Activated T-helper 1 cell treated with anti-CD3 and anti-CD28 coated beads, Interleukin-2, amount 50 U/mL, for 16 hours (primary cell): ENCODE measurements at places on chromosomes 3 and 15.

GRCh38 chr15:74173380-74174218 lies at the start of gene ISLR:
TSS of gene ISLR (plus strand) at chr15:74173710. CDS start at chr15:74174859, 1,149 bp downstream.
- DNase-seq = no peak

DNA sequence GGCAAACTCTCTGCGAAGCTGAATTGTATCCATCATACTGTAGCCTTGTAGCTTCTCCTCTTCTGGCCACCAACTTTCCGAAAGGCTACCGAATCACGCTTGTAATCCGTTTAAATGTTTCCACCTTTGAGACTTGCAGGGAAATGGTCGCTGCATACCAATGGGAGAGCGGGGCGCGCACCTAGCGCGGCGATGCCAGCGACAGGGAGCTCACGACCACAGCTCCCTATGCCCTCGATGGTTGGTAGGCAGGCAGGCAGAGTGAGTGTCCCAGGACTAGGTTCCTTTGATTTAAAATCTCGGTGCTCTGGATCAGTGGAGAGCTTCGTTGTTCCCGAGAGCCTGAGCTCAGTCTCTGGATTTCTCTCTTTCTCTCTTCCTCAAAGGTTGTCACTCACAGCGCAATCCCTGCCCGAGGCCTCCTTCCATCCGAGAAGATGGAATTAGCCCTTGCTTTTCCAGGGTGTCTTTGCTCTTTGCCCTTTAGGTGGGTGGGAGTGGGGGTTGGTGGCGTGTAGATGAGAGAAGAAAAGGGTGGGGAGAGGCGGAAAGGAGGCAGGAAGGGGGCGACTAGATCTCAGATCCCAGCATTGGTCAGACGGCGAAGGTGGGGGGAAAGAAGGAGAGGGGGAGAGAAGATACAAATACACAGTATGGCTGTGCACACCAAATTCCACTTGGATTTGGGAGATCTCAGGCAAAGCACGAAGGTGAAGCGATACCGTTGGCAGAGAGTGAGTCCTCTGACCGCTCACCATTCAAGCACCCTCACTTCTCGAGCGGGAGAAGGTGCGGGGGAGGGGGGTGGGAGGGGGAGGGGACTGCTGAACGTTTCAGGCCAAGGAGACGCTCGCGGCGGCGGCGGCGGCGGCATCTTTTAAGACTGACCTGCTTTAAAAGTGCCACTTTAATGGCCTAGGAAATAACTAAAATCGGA lies at the start of gene SLITRK3:
Gene SLITRK3, minus strand, starts transcription at position 745 of the 937 bp plus-strand sequence. CDS start 5,554 bp downstream, outside the sequence.
- DNase-seq = no peak

DNA sequence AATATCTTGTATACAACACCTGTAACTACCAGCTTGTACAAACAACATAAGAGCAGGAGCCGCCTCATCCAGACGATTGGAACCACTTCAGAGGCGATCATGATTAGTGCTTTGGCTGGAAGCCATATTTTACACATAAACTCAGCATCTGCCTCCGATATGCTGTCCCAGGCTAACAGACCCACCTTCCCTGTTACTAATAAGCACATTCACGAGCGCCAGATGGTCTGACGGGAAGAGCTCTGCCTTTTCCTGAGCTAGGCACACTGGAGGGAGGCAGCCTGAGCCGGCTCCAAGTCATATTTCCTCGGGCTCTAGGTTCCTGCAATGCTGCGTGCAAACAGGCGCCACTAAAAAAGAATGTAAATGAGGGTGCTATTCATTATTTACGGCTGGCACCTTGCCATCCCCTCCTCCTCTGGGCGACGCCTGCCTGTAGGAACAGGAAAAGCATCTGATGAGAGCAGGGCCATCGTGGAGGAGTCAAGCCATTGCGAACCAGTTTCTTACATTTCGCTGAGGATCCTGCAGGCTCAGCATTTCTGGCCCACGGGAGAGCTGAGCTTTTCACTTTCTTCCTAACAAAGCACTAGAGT lies 98.2 kb downstream of the ANXA2 start:
- no peak for DNase-seq

DNA sequence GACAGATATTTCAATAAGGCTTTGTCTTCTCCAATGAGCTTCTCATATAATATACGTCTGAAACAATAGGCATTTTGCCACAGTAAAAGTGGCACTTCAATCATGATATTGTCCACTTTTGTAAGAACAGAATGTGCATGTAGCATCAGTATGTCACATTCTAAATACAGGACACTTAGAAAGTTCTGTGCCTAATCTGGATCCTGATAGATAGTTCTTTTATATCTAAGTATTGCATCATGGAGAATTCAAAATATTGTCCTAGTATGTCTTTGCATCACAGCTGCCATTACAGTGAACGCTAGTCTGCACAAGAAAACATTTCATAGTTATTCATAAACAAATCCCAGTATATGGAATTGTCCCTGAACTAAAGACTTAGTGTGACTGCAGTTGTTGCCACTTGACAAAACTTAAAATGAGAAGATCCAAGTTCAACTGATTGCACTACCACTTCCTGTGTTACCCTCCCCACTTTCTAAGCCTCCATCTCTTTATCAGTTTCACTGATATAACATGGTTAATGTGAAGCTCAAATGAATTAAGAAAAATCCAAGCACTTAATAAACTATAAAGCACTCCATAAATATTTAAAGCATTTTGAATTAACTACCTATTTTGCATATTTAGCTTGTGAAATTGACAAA lies 19.6 kb downstream of the LRRFIP2 start:
- no peak for DNase-seq

- DNase-seq = no peak
These were observed 736.8 kb downstream of the MCTP2 start for GRCh38 chr15:94968133-94968532.

- DNase-seq = no peak
These were observed 245.9 kb downstream of the NAALADL2 start for GRCh38 chr3:175105066-175105465.

- DNase-seq = no peak
These were observed 120.0 kb upstream of the GADL1 start for GRCh38 chr3:31014317-31015040.

DNA sequence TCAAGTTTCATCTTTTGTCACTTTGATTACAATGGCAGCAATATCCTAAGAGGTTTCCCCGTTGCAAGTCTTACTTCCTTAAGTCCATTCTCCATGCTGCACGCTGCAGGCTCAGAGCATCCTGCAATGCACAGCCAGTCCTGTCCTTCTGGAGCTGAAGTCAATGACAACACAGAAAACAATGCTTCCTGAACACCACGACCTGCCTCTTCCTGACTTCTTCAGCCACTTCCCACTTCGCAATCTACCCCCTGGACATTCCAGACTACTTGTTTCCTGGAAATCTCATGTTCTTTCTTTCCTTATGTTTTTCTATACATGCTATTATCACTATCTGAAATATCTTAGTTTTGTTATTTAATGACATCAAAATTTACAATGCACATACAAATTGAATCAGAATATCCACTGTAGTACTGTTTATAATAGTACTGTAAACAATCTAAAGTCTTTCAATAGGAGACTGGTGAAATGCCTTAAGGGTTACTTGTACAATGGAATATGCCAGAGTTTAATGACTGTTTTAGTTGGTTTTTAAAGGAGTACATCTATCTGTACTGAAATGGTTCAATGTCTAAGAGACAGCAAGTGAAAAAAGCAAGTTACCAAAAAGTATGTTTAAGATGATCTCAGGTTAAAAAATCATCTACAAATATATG lies 113.7 kb upstream of the PRTG start:
- no peak for DNase-seq

- no peak for DNase-seq
These were observed 7.3 kb downstream of the SST start for GRCh38 chr3:187662848-187663409.

- no peak for DNase-seq
These were observed 14.4 kb upstream of the CCDC39 start for GRCh38 chr3:180693656-180694055.

DNA sequence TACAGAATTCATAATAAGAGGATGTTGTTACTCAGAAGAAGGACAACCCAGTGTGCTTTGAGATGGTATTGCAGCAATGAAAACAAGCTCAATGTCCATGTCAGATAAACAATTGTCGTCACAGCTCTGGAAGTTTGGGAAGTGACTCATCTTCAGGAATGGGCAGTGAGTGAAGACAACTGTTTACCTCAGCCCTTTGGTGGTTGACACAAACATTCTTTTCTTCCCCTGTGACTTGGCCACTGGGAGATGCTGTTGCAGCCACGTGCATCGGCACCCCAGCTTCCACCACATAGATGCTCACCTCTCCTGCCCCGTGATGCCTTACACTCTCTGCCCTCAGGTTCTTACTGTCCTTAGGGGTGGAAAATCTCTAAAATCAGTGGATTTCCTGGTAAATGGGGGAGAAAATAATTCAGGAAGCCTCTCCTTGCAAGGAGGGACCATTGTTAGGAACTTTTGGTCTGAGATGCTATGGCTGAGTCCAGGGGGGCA lies 114.1 kb upstream of the GALNT15 start:
- DNase-seq = no peak

- DNase-seq = no peak
These were observed 141.9 kb upstream of the SMAD3 start for GRCh38 chr15:66923438-66923881.

DNA sequence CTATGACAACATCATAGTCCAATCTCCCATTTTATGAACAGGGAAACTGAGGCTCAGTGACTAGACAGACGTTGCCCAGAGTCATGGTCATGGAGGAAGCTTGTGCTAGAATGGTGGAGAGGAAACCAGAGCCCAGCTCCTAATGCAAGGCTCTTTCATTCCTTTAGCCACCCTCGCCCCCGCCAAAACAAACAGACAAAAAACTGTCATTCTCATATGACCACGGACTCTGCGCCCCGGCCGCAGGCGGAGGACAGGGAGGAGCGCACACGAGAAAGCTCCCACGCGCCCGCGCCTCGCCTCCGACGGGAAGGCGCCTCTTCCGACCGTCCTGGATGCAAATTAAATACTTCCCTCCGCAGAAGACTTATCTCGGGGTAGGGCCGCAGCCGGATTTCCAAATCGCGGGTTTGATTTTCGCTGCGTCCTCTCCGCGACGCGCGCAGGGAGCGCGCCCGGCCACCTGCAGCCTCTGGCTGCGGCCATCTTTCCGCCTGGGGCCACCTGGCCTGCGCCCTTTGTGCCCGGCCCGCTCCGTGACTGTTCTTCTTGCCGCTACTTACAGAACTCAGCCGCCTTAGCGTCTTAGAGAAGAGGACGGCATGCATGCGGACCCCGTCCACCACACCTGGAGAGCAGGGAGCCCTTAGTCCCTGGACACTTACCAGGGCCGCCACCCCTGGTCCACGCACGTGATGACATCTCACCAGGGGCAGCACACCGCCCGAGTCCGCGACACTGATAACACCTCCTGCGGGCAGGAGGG lies 670 bp upstream of the ATP13A3 start:
- peak; percentile 19 for DNase-seq
